SJCRH30 (cell line): ENCODE measurements at places on chromosomes 2 and 18. TPM values are rescaled to one million over a fixed set of nuclear protein-coding genes. Genes with fewer than 3 reads are reported as not detected.

The MITD1 gene
- total RNA-seq, result 33.4 and 42.4 TPM in 2 replicates

DNA sequence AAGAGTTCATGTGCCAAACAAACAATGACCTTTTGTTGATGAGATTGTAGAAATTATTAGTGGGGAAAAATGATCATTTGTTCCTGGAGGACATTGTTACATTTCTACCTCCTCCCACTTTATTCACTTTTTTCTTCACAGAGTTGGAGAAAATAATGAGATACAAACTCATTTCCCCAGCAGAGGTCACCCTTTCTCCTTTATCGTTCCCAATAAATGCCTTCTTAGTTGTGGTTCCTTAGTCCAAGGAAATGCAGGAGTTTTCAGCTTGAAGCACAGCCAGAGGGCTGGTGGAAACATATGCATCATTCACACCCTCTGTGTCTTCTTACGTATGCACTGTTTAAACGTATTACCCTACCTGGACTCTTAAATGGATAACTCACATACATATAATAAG lies 108.8 kb downstream of the SLC4A3 start:
- no peaks in the 10 kb centered on the region for H3K36me3 ChIP-seq
- no peaks in the 10 kb centered on the region for H3K27me3 ChIP-seq
- H3K27ac ChIP-seq, result no peak overlapping the region
- no peaks in the 10 kb centered on the region for H3K4me1 ChIP-seq

GRCh38 chr18:78935406-78935805 lies 44.2 kb upstream of the SALL3 start:
- H3K27ac ChIP-seq, result no peak overlapping the region
- peaks cover 3% of the 10 kb centered on the region; the same call in 1 of the 2 replicates for H3K27me3 ChIP-seq
- no peak overlapping the region for H3K4me3 ChIP-seq
- no peaks in the 10 kb centered on the region for H3K4me1 ChIP-seq
- H3K36me3 ChIP-seq, result no peaks in the 10 kb centered on the region
- no peak for DNase-seq

DNA sequence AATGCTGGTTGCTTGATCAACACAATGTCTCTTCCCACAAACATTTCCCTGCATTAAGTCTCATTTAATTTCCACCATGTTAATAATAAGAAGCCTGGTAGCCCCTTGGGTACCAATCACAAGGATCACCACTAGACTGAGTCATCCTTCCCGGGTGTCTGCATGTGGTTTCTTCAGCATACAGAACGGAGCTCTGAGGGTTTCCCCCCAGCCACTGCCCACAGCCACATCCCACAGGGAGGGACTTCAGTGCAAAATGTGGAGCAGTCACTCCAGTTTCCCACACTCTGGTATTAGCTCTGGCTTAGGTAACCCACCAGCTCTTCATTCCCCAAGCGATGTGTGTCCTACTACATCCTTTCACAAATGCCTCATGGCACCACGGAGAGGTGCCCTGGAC lies 42.7 kb upstream of the POLE4 start:
- H3K36me3 ChIP-seq, result no peaks in the 10 kb centered on the region
- H3K4me3 ChIP-seq, result no peak overlapping the region
- H3K27me3 ChIP-seq, result no peaks in the 10 kb centered on the region
- H3K4me1 ChIP-seq, result 0 out of 2 replicates have a peak, but pooled peaks cover 4% of the 10 kb centered on the region
- no peak overlapping the region for H3K27ac ChIP-seq

GRCh38 chr2:128311755-128312341 lies 6.8 kb downstream of the HS6ST1 start:
- H3K27me3 ChIP-seq, result no peaks in the 10 kb centered on the region
- no peaks in the 10 kb centered on the region for H3K36me3 ChIP-seq
- H3K4me1 ChIP-seq, result peaks cover 29% of the 10 kb centered on the region
- DNase-seq, result peak; percentile 2
- no peak overlapping the region for H3K27ac ChIP-seq
- H3K4me3 ChIP-seq, result no peak overlapping the region

The LRRTM1 gene
- total RNA-seq, result 0.05 TPM in 1 of 2 replicates, not detected in the other
